ENCODE measurements at places on chromosomes 6 and 20.

- no peak for DNase-seq
Measured at GRCh38 chr6:154996841-154997311, 1.8 kb downstream of the TIAM2 start.

- DNase-seq = no peak
Measured at GRCh38 chr6:53436526-53437303, 88.0 kb upstream of the ELOVL5 start.

GRCh38 chr6:54515713-54516112 is 207.5 kb downstream of the TINAG start:
- DNase-seq = no peak

GRCh38 chr20:19605786-19606485 is 152.1 kb upstream of the RIN2 start:
- no peak for DNase-seq
